B cell (primary cell): ENCODE measurements at places on chromosomes 3 and 15. TPM values are rescaled to one million over a fixed set of nuclear protein-coding genes. Genes with fewer than 3 reads are reported as not detected.

The MOBP gene
- total RNA-seq, result not detected in 2 replicates

DNA sequence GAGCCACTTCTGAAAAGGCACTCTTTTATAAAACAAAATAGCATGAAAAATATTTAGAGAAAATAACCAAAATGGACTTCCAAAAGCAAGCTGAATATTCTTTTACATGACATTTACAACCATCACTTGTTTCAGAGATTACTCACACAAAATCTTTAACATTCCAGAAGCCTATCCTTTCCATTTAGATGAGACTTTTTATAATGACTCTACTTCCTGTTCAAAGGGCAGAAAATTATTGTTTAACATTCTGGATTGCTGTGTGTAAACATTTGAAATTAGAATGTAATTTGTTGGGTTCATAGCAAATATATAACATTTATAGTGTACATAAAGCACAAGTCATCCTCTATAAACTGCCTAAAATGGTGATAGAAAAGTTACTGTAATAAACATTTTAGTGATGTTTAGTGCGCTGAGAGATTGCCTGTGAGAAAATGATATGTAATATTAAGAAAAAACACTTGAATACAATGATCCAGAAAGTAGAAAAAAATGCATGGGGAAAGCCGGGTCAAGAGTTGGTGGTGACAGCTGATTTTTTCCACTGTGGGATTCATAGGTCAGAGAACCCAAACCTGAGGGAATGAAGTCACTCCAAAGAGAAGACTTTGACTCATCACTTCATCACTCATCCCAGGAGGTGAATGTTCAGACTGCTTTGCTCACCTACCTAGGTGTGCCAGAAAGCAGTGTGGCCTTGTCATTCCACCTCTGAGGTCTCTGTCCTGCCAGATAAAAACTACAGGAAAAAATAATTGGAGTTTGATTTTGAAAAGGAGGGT, 305.8 kb downstream of the ARPP21 start:
- no peak for DNase-seq

DNA sequence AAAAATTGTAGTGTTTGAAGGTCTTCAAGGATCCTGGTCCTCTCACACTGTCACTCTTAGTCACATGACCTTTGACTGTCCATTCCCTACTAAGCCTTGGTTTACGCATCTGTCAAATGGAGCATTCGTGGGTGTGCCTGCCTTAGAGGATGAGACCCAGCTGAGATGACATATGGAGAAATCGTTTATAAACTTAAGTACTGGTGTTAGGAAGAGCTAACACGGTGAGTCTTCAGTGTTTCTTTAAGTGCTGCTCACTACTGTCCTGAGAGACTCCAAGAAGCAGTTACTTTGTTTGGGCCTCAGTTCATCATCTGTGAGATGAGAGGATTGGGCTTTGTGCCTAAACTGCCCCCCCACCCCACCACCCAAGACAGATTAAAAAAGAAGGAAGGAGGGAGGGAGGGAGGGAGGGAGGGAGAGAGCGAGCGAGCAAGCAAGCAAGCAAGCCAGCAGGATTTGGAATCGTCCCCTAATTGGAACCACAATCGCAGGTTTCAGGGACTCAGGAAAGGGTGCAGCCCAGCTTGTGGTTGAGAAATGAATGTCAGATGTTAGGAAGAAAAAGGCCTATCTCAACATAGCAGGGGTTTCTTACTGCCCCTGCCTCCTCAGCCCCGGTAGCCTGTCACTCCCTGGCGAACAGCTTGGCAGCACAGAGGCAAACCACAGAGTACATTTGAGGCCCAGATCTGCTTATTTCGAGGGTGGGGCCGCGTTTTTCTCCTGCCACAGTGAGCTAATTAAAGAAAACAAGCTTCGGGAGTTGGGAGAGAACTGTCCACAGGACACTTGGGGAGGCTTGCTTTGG, 32.7 kb downstream of the SMAD3 start:
- no peak for DNase-seq

DNA sequence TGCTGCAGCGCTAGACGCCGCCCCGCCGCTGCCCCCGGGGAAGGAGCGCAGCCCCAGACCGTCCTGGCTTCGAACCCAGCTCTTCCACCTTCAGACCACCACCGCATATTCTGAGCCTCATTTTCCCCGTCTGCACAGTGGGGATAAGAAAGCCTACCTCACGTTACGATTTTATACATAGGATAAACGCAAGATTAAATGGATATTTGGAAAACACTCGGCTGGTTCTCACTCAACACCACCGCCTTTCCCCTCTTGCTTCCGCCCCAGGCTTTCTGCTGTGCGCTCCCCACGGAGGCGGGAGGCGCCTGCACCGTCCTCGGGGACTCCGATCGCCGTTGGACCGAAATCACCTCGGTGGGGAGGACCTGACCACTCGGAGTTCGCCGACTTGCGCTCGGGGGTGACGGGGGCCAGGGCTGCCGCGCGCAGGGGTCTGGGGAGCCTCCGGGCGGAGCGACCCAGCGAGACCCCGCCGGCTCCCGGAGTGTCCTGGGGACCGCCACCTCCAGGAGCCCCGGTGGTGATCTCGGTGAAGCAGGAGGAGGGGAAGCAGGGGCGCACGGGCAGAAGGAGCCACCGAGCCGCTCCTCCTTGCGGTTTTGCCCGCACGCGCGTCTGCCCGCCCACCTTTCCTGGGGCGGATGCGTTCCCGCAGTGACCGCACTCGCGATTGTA, 4.0 kb downstream of the FBXL22 start:
- peak; percentile 65 for DNase-seq

- DNase-seq, result no peak
These were observed 55.8 kb downstream of the OSBPL10 start for GRCh38 chr3:31925271-31925630.

- DNase-seq, result no peak
These were observed 12.9 kb downstream of the SEC11A start for GRCh38 chr15:84702961-84703482.

DNA sequence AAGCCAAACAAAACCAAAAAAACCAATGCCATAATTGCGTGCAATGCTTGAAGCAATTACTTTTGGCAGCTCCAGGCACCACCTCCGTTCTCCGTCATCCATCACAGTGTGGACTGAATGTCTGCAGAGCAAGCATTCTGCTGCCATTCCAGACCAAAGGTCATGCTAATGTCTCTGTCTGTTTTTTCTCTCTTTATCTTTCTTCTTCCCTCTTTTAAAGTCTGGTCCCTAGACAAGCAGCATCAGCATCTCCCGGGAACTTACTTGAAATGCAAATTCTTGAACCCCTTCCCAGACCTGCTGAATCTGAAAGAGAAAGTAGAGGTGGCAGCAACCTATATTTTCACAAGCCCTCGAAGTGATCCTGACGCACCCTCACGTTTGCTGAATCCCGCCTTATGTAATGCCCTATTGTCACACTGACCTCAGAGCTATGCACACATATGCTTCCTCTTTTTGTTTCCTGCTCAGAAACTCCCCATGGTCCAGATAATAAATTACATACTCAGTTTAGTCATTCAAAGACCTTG, 297.3 kb upstream of the PROK2 start:
- peak; percentile 89 for DNase-seq

The CPEB1 gene
- 0.41 and 0.62 TPM in 2 replicates for total RNA-seq

- DNase-seq, result no peak
These were observed 544.9 kb downstream of the NSUN3 start for GRCh38 chr3:94607778-94608177.

- no peak for DNase-seq
These were observed 77.7 kb downstream of the OCA2 start for GRCh38 chr15:28021281-28022039.

DNA sequence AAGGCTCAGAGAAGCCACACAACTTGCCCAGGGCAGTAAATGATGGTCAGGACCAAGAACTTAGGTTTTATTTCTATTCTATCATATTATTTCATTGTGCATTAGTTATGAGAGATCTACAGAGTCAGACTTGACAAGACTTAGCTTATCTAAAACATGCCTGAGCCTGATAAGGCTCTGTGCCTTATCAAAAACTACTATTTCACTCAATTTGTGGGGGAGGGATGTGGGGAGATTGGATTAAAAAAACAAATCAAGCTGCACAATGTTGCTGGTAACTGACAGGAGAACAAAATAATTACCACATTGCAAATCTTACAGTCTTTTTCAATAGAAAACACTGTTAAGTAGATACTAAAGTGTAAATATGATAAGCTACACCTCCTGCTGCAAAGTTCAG, 16.0 kb downstream of the HACD2 start:
- no peak for DNase-seq

The SSUH2 gene
- total RNA-seq, result not detected in 2 replicates
